ENCODE measurements at places on chromosomes 13 and 19.

- H3K36me3 ChIP-seq, result no peaks in the 10 kb centered on the region
- H3K4me1 ChIP-seq, result no peaks in the 10 kb centered on the region
- DNase-seq, result no peak
- H3K27ac ChIP-seq, result no peak overlapping the region
- no peaks in the 10 kb centered on the region for H3K27me3 ChIP-seq
Observed at GRCh38 chr19:56683116-56683515, 11.6 kb upstream of the ZNF835 start.

DNA sequence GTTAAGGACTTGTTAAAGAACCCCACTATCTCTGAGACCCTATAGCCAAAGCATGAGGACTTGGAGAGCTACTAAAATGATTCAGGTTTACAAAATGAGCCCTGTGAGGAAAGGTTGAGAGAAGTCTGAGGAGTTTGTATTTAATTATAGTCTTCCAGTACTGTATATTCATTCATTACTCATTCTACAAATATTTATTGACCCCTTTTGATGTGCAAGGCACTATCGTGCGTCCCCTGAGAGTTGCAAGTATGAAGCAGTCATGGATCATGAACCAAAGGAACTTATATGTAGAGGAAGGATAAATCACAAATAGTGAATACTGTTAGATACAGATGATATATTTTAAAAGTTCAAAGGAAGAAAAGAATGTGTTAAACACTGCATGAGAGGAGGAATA lies 84.4 kb downstream of the DNAJC15 start:
- H3K27ac ChIP-seq, result no peak overlapping the region
- peaks cover 14% of the 10 kb centered on the region for H3K36me3 ChIP-seq
- H3K4me3 ChIP-seq, result no peak overlapping the region
- H3K27me3 ChIP-seq, result no peaks in the 10 kb centered on the region
- peaks cover 15% of the 10 kb centered on the region for H3K4me1 ChIP-seq

- peaks cover 3% of the 10 kb centered on the region for H3K36me3 ChIP-seq
- no peak overlapping the region for H3K4me3 ChIP-seq
- no peak overlapping the region for H3K27ac ChIP-seq
- DNase-seq, result no peak
- H3K27me3 ChIP-seq, result no peaks in the 10 kb centered on the region
Observed at GRCh38 chr13:44719857-44720671, 143.9 kb upstream of the TSC22D1 start.

- no peak overlapping the region for H3K27ac ChIP-seq
- no peak overlapping the region for H3K4me3 ChIP-seq
- H3K27me3 ChIP-seq, result no peaks in the 10 kb centered on the region
Observed at GRCh38 chr13:45238945-45239795, 38.3 kb upstream of the KCTD4 start.

- no peak overlapping the region for H3K4me3 ChIP-seq
- no peak for DNase-seq
- peaks cover 41% of the 10 kb centered on the region for H3K36me3 ChIP-seq
Observed at GRCh38 chr13:48316826-48317510, 13.4 kb downstream of the RB1 start.

- H3K36me3 ChIP-seq, result peaks cover 6% of the 10 kb centered on the region
- DNase-seq, result no peak
- peaks cover 45% of the 10 kb centered on the region for H3K4me1 ChIP-seq
- peak overlapping the region; percentile 80 for H3K27ac ChIP-seq
- peaks cover 33% of the 10 kb centered on the region for H3K27me3 ChIP-seq
Observed at GRCh38 chr19:42325896-42326771, 699 bp downstream of the MEGF8 start.

GRCh38 chr13:73096173-73096572 lies 37.4 kb downstream of the KLF5 start:
- H3K4me3 ChIP-seq, result peak overlapping the region; percentile 49
- H3K27me3 ChIP-seq, result no peaks in the 10 kb centered on the region
- peaks cover 3% of the 10 kb centered on the region for H3K36me3 ChIP-seq
- DNase-seq, result no peak
- peaks cover 8% of the 10 kb centered on the region for H3K4me1 ChIP-seq
- H3K27ac ChIP-seq, result peak overlapping the region; percentile 95

GRCh38 chr19:5985098-5985783 lies 7.3 kb upstream of the RANBP3 start:
- no peaks in the 10 kb centered on the region for H3K36me3 ChIP-seq
- peak overlapping the region; percentile 61 for H3K27ac ChIP-seq
- H3K4me3 ChIP-seq, result no peak overlapping the region
- no peak for DNase-seq
- H3K4me1 ChIP-seq, result peaks cover 25% of the 10 kb centered on the region
- H3K27me3 ChIP-seq, result no peaks in the 10 kb centered on the region

DNA sequence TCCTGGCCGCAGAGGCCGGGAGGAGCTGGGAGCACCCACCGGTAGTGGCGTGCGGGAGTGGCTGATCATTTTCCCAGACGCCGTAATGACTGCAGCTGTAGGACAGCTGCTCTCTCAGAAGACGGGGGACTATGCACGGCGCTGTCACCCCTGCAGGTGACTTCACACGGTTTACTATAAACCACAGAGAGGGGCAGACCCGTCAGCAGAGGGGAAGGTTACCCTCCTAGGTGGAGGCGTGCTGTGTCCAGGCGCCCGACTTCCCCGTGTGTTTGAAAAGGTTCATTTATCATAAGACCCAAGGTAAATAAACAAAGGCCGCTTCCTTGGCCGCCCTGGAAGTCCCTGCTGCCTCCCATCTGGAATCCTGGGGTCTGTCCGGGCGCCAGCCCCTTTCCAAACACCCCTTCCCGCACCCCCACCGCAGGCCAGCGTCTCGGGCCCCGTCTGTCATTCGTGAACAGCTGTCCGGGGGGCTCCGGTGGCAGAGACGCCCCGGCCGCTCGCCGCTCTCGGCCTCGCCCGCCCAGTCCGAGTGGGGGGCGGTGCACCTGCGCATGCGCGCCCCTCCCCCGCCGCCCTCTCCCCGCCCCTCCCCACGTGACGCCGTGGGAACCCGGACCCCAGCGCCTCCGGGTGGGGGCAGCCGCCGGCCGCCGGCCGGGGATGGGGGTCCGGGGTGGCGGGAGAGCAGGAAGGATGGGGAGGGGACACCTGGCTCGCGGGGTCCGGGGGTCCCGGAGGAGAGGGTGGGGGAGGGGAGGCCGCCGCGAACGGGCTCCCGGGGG lies 915 bp downstream of the SHC2 start:
- H3K36me3 ChIP-seq, result peaks cover 5% of the 10 kb centered on the region
- H3K4me1 ChIP-seq, result no peaks in the 10 kb centered on the region
- peak overlapping the region; percentile 97 for H3K27ac ChIP-seq
- H3K27me3 ChIP-seq, result peaks cover 8% of the 10 kb centered on the region
- H3K4me3 ChIP-seq, result peak overlapping the region; percentile 94
- peak; percentile 84 for DNase-seq

DNA sequence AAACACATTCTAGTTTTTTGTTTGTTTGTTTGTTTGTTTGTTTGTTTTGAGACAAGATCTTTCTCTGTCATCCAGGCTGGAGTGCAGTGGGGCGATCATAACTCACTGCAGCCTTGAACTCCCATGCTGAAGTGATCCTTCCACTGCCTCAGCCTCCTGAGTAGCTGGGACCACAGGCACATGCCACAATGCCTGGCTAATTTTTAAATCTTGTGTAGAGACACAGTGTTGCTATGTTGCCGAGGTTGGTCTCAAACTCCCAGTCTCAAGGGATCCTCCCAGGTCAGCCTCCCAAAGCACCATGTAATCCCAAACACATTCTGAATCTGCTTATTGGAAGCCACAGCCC lies 15.8 kb downstream of the PLA2G4C start:
- H3K27ac ChIP-seq, result no peak overlapping the region
- no peaks in the 10 kb centered on the region for H3K36me3 ChIP-seq
- no peak overlapping the region for H3K4me3 ChIP-seq
- no peak for DNase-seq

DNA sequence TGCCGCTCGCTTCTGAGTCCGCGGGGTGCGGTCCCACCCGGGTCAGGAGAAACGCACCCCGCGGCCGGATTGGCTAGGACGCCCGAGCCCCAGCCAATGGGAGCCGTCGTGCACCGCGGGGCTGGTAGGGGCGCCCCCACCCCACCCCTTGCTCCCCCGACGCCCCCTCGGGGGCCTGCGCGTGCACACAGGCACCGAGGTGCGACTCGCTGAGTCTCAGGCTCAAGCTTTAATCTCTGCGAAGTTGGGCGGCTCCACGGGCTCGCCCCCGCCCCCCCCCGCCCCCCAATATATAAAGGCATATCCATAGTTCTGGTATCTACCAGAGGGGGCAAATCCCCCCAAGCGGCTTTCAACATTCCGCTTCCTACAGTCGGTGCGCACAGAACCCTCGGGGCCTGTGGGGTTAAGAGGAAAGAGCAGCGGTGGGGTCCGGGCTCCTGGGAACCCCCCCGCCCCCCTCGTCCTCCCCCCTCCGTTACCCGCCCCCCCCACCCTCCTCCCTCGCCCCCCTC lies at the start of gene COX6B2:
TSS of gene COX6B2 (minus strand) at position 22 of the 515 bp plus-strand sequence. CDS start 198 bp downstream, outside the sequence.
- H3K27me3 ChIP-seq, result peaks cover 72% of the 10 kb centered on the region
- H3K4me1 ChIP-seq, result peaks cover 7% of the 10 kb centered on the region
- peak within 1 kb of the TSS; percentile 79 for H3K4me3 ChIP-seq
- H3K27ac ChIP-seq, result no peak within 1 kb of the TSS
- DNase-seq, result no peak

DNA sequence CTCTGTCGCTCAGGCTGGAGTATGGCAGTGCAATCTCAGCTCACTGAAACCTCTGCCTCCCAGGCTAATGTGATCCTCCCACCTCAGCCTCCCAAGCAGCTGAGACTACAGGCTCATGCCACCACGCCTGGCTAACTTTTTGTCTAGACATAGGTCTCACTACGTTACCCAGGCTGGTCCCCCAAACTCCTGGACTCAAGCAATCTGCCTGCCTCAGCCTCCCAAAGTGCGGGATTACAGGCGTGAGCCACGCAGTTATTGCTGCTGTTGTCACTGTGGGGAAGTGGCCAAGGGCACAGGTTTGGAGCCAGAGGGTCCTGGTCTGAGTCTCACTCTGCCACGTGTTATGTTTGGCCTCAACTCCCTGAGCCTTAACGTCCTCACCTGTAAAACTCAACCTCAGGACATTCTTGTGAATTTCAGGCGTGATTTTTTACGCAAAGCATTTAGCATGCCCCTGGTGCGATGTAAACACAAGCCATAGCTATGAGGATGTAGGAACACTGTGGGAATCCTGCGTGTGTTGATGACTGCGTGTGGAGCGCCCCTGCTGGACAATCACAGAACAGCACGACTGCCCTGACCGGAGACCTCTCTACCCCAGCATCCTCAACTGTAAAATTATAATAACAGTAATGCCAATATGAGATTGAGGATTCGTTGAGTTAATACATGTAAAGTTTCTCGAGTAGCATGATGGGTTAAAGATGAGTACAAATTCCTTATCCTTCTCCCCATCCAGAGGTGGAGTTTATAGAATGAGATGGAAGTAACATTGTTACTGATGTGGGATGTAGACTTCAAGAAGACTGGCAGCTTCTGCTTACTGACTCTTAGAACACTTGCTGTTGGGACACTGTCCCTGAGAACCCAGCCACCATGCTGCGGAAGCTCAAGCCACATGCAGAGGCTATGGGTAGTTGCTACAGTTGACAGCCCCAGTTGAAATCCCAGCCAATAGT lies 41.8 kb upstream of the PNMA8B start:
- H3K27ac ChIP-seq, result no peak overlapping the region
- no peaks in the 10 kb centered on the region for H3K36me3 ChIP-seq
- DNase-seq, result no peak
- H3K27me3 ChIP-seq, result peaks cover 12% of the 10 kb centered on the region
- peaks cover 8% of the 10 kb centered on the region for H3K4me1 ChIP-seq

GRCh38 chr13:107395927-107396662 lies 819.2 kb downstream of the LIG4 start:
- H3K27me3 ChIP-seq, result no peaks in the 10 kb centered on the region
- H3K4me3 ChIP-seq, result no peak overlapping the region
- no peaks in the 10 kb centered on the region for H3K4me1 ChIP-seq
- H3K36me3 ChIP-seq, result no peaks in the 10 kb centered on the region

DNA sequence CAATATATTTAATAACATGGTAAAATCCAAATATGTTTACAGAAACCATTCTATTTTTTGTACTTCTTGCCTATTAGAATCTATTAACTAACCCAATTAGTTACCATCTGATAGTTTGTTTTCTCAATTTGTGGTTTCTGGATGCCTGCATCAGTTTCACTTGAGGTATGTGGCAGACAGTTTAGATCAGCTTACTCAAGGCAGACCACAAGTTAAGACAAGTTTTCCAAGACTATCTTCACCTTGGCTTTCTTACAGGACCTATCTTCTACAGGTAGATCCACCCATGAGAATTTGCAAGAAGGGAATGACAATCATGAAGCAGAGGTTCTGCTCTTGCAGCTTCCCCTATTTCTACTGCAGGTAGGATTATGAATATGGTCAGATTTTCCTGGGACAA lies 458.6 kb downstream of the DACH1 start:
- H3K27me3 ChIP-seq, result no peaks in the 10 kb centered on the region
- H3K27ac ChIP-seq, result no peak overlapping the region
- H3K36me3 ChIP-seq, result no peaks in the 10 kb centered on the region
- no peak overlapping the region for H3K4me3 ChIP-seq
- DNase-seq, result no peak

DNA sequence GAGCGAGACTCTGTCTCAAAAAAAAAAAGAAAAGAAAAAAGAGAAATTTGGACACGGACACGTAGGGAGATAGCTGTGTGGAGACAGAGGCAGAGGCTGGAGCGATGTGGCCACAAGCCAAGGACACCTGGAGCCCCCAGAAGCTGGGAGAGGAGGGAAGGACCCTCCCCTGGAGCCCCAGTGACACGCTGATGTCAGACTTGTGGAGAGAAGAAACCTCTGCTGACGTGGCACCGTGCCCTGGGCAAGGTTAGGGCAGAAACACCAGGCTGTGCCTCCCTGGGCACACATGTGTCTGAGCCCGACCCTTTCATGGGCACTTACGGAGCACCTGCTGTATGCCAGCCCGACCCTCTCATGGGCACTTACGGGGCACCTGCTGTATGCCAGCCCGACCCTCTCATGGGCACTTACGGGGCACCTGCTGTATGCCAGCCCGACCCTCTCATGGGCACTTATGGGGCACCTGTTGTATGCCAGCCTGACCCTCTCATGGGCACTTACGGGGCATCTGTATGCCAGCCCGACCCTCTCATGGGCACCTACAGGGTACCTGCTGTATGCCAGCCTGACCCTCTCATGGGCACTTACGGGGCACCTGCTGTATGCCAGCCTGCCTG lies 17.8 kb downstream of the ARID3A start:
- no peak overlapping the region for H3K4me3 ChIP-seq
- H3K27me3 ChIP-seq, result no peaks in the 10 kb centered on the region
- peaks cover 17% of the 10 kb centered on the region for H3K4me1 ChIP-seq
- H3K36me3 ChIP-seq, result peaks cover 16% of the 10 kb centered on the region

DNA sequence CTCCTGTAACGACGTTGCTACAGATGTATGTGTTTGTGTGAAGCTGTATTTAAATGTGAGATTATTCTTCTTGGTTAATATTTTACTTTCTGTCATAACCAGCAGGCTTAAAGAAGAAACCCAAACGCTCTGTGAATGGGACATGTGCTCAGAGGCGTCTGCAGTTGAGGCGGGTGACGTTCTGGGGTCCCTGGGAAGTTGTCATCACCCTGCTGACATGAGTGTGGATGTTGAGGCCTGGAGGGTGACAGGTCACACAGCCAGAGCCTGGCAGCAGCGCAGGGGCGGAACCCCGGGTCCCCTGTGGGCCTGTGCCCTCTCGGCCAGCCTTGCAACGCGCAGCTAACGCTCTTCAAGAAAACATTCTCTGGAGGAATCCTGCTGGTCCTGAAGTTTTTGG lies 16.6 kb downstream of the RASA3 start:
- H3K4me3 ChIP-seq, result peak overlapping the region; percentile 55
- peaks cover 55% of the 10 kb centered on the region for H3K4me1 ChIP-seq
- peaks cover 7% of the 10 kb centered on the region for H3K27me3 ChIP-seq

Data from type B pancreatic cell (in vitro differentiated cells).